ENCODE measurements at places on chromosomes 1 and 21.
A peak's percentile ranks its signal among the peaks of the same experiment; 100 is the strongest.

DNA sequence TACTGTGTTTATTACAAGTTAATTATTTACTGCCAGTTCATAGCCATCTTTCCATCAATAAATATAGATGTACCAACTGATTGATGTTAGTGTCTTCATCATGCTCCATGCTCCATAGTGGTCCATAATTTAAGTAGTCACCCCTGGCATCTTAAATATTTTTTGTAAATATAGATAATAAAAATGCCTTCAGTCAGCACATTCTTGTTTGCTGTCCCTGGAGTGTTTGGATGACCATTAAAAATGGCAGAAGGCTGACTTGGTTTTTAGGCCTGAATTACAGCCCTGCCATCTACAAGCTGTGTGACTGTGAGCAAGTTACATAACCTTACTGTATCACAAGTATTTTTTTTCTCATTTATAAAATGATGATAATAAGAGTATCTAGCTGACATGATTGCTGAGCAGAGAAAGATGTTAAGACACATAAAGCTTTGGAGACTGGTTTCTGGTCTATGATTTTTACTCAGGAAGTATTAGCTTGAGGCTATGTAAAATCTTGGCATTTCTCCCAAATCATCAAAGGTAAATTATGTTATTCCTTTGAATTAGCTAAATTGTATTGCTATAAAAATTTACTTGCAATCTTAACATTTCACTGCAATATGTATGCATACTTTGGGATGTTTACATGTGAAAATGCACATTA is 427.2 kb downstream of the USP25 start:
- DNase-seq, result no peak

DNA sequence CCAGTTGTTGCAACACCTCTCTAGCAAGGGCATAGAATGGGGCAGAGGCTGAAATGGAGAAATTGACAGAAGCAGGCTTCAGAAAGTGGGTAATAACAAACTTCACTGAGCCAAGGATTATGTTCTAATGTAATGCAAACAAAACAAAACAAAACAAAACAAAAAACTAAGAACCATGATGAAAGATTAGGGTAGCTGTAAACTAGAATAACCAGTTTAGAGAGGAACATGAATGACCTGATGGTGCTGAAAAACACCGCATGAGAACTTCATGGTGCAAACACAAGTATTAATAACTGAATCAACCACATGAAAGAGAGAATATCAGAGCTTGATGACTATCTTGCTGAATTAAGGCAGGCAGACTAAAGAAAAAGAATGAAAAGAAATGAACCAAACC is 1707.7 kb downstream of the BRINP3 start:
- DNase-seq, result no peak

- no peak for DNase-seq
These were observed 166.7 kb upstream of the PDE4B start for GRCh38 chr1:65626003-65626402.

DNA sequence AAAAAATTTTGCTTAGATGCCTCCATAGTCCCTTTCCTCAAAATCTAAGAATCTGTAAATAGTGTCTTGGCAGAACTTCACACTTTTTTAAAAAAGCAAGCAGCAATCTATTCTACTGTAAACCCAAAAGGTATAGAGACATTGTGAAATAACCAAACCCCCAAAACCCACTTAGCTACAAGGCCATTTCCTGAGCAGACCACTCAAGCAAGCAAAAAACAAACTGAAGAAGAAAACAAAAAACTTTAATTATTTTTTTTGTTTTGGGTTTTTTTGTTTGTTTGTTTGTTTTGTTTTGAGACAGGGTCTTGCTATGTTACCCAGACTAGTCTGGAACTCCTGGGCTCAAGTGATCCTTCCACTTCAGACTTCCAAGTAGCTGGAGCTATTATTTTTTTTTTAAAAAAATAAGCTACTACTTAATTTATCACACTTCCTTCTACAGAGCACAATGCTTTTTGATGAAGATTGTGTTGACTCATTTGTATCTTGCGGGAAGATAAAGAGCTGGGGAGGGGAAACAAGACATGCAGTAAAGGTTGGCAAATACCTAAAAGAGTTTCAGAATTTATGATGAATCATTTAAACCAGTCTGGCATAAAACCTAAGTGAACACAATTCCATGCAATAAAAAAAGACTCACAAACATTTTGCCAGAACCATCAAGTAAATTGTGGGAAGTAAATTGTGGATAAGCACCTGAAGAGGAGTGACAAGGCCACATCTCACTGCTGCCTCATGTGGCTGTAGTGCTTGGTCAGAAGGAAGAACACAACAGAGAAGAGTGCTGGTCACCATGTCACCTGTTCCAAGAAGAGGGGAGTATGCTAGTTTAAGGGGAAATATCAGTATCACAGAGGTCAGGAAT is 2.7 kb upstream of the PTPN22 start:
- no peak for DNase-seq

- no peak for DNase-seq
These were observed 354.4 kb downstream of the BRINP2 start for GRCh38 chr1:177525176-177525575.

DNA sequence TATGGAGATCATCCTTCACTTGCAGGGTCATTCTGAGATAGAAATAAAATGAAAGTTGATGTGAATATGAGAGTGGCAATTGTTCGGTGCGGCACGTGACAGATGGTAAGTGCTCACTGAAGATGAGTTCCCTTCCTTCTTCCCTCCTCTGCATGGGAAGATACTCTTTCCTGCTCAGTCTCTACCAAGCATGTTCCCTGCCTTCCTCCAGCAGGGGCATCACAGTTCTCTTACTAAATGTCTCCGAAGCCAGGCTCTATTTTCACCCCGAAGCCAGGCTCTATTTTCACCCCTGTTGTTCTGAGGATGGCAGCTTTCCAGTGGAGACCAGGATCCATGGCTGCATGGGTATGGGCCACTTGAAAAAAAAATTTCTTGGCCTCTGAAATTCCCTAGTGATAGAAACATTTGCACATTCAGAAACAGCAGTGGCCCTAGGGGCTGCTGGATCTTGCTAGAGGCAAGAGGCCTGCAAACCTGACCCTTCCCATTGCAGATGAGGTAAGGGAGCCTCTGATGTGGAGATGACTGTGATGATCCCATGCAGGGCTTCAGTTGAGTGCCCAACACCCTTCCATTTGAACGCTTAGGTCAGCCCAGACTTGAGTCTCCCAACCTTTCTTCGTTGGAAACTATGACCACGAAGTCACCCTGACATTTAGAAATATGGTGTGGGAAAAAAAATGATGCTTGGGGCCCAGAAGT is 123.7 kb upstream of the HMGB4 start:
- DNase-seq, result peak; percentile 57

DNA sequence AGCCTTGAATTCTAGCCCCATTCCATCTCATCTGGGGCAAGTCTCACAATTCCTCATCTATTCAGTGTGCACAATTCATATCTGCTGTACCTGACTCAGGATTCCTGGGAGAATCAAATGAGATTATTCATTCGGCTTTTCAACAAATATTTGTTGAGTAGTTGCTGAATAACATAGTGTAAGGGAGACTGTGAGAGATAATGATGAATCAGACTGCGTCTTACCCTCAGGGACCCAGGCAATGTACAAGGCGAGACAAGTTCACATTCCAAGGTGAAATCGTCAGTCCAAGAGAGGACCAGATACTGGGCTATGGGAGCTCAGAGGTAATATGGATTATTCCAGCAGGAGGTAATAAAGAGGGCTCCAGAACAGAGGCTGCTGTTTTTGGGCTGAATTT is 67.8 kb upstream of the SMYD2 start:
- DNase-seq, result no peak

Data from osteocyte (in vitro differentiated cells).